ENCODE measurements at places on chromosomes 5 and 9.

GRCh38 chr5:96743805-96744204, 63.9 kb downstream of the ERAP1 start:
- no peak for DNase-seq

DNA sequence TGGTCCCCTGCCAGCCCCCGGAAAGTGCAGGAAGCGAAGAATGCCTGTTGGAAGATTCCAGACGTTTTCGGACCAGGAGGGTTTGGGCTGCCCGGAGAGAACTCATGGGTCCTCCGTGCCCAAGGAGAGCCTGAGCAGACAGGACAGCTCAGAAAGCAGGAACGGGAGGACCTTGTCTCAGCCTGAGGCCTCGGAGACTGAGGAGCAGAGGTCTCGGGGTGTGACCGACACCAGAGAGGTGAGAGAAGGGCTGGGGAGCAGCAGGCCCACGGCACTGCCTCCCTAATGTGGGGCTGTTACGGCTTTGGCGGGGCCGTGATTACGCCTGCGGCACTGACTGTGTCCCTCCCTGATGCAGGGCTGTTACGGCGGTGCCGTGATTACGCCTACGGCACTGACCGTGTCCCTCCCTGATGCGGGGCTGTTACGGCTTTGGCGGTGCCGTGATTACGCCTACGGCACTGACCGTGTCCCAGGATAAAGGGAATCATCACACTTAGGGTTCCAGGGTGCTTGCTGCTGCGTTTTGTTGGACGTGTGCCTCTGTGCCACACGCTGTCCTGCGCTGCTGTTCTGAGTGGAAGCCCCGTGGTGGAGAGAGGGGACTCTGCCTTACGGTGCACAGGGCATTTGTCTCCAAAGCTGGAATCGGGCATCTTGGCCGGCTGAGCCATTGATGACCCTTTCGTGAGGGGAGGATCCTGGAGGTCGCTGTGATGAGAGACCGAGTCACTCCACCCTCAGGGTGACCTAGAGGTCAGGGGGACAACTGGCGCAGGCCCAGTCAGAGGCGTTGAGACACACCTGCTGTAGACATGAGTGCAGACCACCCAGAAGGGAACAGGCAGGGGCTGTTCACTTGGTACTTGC, 25.7 kb downstream of the CEP72 start:
- DNase-seq, result no peak

DNA sequence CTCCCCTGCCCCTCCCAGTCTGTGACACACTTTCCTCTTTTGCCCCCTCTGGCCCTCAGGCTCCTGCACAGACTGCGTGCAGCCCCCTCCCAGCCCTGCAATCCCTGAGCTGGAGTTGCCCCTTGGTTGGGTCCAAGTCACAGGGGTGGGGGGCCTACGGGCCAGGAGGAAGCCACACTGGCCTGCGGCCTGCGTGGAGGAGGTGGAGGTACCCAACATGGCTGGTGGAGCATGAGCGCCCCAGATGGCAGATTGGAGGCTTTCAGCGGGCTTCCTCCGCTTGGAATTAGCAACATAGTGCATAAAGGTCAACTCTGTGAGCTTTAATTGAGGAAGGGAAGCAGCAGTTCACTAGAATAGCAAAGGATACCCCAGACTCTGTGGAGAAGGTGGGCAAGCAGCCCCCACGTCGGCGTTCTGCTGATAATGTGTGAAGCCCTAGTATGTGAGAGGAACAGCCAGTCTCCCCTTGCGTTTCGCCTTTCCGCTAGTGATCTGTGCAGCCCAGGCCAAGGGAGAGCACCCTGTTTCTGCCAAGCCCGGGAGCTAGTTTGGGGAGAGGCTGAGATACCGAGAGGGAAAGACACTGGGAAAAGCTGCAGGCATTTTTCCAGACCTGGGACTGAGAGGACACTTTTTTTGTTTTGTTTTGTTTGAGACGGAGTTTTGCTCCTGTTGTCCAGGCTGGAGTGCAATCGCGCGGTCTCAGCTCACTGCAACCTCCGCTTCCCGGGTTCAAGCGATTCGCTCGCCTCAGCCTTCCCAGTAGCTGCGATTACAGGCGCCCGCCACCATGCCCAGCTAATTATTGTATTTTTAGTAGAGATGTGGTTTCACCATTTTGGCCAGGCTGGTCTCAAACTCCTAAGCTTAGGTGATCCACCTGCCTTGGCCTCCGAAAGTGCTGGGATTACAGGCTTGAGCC, 35.3 kb upstream of the MACIR start:
- no peak for DNase-seq

GRCh38 chr5:107772418-107773310, 101.9 kb upstream of the EFNA5 start:
- DNase-seq, result peak; percentile 80

DNA sequence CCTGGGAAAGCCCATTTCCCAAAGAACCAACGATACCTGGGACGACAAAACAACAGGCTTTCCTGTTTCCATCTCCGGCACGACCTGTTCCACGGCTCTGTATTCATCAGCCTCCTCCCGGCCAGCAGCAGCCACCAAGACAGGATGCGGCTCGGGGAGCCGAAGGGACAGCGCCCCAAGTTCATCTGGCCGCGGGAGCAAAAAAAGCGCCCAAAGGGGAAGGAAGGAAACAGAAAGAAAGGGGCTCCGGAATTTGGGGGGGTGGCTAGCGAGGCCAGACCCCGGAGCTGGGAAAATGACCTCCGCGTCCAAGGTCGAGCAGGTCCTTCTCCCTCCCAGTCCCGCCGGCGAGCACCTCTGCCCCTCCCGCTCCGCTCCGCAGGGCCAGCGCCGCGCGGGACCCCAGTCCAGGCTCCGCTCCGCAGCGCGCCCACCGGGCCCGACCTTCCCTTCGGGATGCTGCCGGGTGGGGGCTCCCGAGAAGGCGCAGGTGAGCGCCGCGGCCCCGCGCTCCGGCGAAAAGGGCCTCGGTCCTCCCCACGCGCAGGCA, 608 bp downstream of the ELOVL7 start:
- peak; percentile 41 for DNase-seq

- DNase-seq, result no peak
Measured at GRCh38 chr5:108543486-108543885, 161.6 kb upstream of the FBXL17 start.
